ENCODE measurements at places on chromosomes 7 and 10. TPM values are rescaled to one million over a fixed set of nuclear protein-coding genes. Genes with fewer than 3 reads are reported as not detected.

DNA sequence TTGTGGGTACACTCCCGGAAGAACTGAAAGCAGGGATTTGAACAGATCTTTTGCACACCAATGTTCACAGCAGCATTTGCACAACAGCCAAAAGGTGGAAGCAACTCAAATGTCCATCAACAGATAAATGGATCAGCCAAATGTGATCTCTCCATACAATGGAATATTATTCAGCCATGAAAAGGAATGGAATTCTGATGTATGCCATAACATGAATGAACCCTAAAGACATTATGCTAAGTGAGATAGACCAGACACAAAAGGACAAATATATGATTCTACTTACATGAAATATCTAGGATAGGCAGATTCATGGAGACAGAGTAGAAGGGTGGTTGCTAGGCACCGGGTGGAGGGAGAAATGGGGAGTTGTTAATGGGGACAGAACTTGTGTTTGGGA, 36.7 kb downstream of the CLEC2L start:
- no peak for DNase-seq

GRCh38 chr7:127146746-127147536, 105.8 kb downstream of the GRM8 start:
- DNase-seq: no peak

DNA sequence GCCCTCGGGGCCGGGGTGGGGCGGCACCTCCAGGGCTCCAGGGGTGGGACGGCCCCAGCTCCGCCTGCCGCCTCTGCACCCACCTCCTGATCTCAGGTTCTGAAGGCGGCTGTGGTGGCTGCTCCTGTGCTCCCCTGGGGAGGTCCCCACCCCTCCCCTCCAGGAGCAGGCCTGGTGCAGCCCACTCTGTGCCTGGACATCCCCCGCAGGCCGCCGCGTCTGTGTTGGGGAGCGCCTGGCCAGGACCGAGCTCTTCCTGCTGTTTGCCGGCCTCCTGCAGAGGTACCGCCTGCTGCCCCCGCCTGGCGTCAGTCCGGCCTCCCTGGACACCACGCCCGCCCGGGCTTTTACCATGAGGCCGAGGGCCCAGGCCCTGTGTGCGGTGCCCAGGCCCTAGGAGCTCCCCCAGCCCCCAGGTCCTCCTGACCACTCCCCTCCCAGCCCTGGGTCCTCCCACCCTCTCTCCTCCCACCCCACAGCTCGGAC, 5.5 kb downstream of the CYP2W1 start:
- DNase-seq: no peak

DNA sequence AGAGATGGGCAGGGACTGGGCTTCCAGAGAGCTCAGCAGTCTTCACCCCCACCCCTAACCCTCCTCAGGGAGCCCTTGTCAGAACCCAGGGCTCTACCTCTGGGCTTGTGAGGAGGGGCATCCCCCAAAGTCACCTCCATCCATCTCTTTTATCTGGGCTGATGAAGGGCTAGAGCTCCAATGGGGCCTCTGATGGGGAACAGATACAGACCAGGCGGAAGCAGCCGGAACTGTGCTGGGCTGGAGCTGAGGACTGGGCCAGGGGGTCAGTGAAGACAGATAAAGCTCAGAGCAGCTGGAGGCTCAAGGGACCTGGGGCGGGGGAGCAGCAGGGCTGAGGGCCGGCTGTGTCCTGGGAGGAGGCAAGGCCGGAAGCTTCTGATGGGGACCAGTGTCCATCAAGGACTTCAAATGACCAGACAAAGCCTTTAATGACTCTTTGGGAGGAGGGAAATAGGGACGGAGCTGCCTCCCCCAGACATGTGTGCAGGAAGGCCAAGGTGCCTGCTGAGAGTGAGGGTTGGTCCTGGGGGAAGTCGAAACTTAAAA, 10.2 kb downstream of the KAZALD1 start:
- no peak for DNase-seq

DNA sequence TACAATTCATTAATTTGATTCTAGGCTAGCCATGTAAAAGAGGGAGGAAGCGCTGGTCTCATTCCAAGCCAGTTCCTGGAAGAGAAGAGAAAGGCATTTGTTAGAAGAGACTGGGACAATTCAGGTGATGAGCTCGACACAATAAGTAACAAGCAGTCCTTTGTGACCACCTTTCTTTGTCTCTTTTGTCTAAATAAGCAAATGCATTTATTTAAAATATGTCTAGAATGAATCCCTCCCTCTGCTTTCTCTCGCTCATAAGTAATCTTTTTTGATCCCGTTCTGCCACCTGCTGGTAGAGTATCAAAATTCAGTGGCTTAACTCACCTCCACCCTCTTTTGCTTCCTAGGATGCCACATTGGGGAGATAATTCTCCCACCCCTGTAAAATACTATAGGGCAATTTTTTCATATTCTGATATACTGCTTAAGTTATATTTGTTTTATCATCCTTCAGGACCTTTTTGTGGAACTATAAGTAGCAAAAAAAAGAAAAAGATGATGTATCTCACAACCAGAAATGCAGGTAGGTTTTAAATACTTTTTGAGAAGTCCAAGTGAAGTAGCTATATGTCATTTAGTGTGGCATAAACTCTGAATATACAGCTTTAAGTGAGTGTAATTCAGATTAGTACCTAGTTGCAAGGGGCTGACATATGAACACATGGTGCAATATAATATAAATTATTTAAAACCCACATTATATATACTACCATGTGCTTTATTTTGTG, 91.5 kb downstream of the GSDME start:
- peak; percentile 43 for DNase-seq

DNA sequence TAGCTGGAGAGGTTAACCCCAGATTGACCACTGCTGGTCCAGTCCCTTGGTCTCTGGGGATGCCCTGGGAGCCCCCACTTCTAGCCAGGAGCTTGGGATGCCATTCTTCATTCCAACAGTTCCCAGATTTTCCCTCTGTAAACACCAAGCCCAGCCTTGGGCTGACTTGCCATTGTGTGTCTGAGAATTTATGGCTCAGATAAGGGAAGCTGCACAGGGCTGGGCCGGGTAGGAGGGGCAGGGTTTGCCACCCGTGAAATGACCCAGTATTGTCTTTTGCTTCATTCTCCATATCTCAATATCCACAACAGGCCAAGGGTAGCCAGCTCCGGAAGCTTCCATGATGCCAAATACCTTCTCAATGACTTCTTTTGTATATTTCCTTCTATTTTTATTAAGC, 32.1 kb downstream of the AFAP1L2 start:
- DNase-seq: no peak

The ASB13 gene
- 7.8 TPM for total RNA-seq

- DNase-seq: no peak
Measured at GRCh38 chr7:87471473-87471872, 4.0 kb downstream of the ABCB4 start.

Measured in activated T-cell treated with anti-CD3 and anti-CD28 coated beads, Interleukin-2, amount 50 U/mL, for 72 hours (primary cell).